ENCODE measurements at places on chromosomes 5 and 9.
A peak's percentile ranks its signal among the peaks of the same experiment; 100 is the strongest.

- no peak for DNase-seq
Measured at GRCh38 chr9:35842020-35842745, 13.2 kb downstream of the TMEM8B start.

GRCh38 chr5:6877986-6878828, 165.0 kb downstream of the TENT4A start:
- no peak for DNase-seq

GRCh38 chr5:134177369-134178095, 782 bp upstream of the SKP1 start:
- no peak for DNase-seq

GRCh38 chr5:167821151-167821550, 470.3 kb upstream of the WWC1 start:
- no peak for DNase-seq

DNA sequence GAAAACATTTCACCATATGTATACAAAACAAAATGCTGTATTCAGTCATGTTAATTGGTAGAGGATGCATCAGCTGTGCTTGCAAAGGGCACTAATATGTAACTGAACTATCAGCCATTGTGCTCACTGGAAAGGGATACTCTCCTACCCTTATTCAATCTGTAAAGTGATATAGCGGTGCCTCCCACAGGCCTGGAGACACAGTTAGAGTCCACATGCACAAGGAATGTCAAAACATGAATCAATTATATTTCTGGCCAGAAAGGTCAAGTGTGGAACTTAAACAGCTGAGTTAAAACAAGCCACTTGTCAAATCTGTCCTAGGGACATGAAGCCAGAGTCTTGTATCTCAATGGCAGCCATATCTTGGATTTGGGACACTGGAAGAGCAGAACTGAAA, 71.2 kb upstream of the IZUMO3 start:
- DNase-seq = no peak

GRCh38 chr5:139415221-139415861, 11.5 kb upstream of the SPATA24 start:
- no peak for DNase-seq

DNA sequence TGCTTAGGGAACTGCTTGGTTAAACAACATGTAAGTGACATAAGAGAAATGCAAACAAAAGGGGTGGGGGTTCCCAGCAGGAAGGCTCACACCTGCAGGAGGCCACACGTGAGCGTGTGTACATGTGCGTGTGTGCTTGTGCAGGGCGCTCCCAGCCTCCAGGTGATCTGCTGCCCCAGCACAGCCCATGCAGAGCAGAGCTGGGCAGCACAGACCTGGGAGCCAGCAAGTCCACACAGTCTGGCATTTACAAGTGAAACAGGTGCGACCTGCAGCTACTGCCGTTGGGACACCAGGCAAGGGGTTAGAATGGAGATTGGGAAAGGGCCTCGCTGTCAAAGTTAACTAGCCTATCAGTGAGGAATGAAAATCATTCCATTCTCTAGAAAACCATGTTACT, 41.8 kb downstream of the GRAMD2B start:
- no peak for DNase-seq

GRCh38 chr9:79812507-79813257, 240.9 kb downstream of the TLE4 start:
- DNase-seq = no peak

DNA sequence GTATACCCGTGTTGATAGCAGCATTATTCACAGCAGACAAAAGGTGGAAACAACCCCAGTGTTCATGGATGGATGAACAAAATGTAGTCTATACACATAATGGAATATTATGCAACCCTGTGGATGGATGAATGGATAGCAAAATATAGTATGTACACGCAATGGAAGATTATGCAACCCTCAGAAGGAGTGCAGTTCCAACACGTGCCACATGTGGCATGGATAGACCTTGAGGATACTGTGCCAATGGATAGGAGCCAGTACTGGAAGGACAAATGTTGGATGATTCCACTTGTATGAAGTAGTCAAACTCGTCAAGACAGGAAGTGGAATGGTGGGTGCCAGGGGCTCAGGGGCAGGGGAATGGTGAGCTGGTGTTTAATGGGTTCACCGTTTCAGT, 44.9 kb downstream of the PLEKHG4B start:
- DNase-seq = peak; percentile 21

DNA sequence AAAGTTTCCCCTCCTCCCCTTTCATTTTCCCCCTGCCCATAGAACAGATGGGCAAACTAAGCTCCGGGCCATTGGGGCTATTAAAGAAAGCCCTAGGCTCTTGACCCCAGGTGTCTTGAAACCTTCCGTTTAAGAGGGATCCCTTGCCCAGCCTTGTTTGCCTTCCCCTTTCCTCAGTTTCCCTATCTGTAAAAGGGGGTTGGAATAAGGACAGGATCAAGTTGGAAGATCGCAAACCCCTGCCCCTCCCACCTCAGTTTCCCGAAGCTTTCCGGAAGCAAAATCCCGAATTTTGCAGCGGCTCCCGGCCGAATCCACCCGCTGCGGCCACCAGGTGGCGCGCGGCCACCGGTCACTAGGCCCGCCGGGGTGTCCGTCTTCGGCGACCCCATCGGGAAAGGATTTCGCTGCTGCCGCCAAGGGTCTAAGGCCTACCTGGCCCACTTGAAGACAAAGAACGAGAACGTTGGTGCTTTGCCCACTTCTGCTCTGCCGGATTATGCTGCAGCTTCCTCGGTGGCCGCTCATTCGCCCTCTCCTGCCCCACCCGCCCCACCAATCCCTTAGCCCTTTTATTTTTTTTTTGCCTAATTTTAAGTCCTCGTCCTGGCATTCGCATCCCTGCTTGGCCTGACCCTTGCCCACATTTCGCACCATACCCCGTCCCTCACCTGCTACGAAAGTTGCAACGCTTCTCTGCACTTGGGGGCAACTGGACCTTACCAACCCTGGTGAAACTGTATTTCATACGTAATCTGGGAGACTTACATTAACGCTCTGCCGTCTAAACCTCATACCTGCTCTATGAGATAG, 962 bp upstream of the NR6A1 start:
- peak; percentile 80 for DNase-seq

GRCh38 chr9:131669269-131670157, 70.4 kb downstream of the RAPGEF1 start:
- no peak for DNase-seq

GRCh38 chr5:71587766-71588532, 809 bp downstream of the MCCC2 start:
- no peak for DNase-seq

- no peak for DNase-seq
Measured at GRCh38 chr5:152551061-152551460, 146.0 kb upstream of the NMUR2 start.

- DNase-seq = no peak
Measured at GRCh38 chr5:96778409-96778808, 29.3 kb downstream of the ERAP1 start.

GRCh38 chr9:4787876-4788275, 4.9 kb upstream of the RCL1 start:
- DNase-seq = no peak

- no peak for DNase-seq
Measured at GRCh38 chr9:70475211-70475610, 60.8 kb upstream of the KLF9 start.

GRCh38 chr5:124972703-124973102, 226.3 kb upstream of the ZNF608 start:
- DNase-seq = no peak

DNA sequence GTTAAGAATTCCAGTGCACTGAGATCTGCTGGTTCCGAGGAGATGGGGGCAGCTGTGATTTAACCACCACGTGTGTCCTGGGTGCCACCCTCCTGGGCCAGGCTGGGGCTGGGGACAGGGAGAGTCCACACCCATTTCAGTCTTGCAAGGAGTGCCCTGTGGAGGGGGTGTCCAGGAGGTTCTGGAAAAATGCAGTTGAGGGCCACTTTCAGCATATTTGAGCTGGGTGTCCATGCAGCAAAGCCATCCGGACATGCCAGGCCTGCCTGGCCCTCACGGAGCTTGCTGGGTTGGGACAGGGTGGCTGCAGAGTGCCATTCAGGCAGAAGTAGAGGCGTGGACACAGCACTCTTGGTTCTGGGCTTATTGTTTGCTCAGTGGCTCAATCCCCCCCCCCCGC, 68.1 kb downstream of the NEK6 start:
- no peak for DNase-seq

DNA sequence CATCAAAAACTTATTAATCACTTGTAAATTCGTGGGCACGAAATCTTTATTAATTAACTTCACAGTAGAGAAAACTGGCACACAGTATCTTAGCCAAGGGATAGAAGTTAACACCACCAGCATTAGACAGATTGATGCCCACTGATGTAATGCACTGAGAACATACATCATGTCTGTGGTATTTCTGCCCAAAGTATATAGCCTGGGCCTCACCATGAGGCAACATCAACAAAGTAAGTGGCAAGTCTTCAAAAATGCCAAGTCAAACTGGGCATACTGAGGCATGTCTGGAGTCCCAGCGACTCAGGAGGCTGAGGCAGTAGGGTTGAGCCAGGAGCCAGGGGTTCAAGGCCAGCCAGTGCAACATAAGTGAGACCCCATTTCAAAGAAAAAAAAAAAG, 79.5 kb downstream of the GLIS3 start:
- DNase-seq = no peak

GRCh38 chr9:36268007-36268427, 9.8 kb upstream of the GNE start:
- no peak for DNase-seq

DNA sequence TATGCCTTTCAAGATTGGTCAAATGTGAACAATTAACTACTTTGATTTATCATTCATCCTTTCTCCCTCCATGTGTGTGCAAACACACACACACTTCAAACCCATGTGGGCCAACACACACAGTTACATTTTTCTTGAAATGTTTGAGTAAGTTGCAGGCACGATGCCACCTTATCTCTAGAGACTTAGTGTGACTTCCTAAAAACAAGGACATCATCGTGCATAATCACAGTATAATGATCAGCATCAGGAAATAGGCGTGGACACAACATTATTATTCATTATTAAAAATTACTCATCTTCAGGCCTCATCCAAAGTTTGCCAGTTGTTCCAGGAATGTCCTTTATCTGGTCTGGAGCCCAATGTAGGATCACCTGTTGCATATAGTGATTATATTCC, 209.5 kb downstream of the GNA14 start:
- no peak for DNase-seq

DNA sequence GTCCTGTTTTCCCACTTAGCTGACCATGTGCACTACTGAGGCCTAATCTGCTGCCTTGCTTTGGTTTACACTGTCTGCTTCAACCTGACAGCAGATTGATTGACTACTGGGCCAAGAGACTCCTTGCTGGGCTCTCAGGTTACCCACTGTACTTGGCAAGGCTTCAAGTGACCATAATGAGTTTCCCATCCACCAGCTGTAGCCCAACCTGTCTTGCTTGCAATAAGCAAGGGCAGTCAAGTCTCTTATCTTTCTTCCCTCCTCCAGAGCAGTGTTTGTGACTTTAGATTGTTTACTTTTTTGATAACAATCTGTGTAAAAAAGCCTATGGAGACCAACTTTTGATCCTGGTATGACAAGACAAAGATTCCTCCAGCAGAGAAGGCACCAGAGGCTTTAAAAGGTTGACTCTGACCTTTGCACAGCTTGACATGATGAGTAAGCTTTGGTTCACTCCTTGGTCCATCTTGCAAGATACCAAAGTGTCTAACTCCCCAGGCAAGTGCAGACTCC, 912.3 kb upstream of the SEMA6A start:
- DNase-seq = no peak

- DNase-seq = no peak
Measured at GRCh38 chr5:14560091-14560595, 21.4 kb upstream of the OTULINL start.

DNA sequence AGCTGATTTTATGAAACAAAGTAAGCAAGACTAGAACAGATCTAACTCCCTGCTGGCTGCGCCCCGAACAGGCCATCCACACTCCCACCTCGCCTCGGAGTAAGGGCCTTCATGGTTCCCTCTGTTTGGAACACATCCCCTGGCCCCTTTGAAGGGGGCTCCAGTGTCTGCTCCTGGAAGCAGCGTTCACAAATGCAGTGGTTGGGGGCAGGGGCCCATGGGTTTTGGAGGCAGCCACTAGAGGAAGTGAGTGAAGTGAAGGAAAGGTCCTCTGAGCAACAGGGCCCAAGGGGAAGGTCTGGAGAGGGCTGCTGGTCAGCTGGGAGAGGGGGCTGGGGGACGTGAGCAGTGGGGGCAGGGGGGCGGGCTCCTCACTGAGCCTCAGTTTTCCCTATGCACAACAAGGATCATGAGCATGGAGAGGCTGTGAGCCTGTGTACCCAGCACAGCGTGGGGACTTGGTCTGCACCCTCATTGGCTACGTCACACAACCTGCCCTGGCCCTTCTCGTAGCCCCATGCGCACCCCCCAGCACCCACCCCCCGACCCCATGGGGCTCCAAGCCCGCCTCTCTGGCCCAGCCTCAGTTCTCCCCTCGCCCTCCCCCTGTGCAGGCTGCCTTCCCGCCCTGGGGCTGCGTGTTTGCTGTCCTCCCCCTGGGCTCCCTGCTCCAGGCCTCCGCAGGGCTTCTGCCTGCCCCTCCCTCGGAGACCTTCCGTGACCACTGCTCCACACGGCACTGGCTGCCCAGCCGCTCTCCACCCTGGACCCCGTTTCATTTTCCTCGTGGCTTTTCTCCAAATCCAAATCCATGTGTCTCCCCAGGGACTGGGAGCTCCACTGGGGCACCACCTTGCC, 39.5 kb downstream of the RASGEF1C start:
- DNase-seq = no peak

DNA sequence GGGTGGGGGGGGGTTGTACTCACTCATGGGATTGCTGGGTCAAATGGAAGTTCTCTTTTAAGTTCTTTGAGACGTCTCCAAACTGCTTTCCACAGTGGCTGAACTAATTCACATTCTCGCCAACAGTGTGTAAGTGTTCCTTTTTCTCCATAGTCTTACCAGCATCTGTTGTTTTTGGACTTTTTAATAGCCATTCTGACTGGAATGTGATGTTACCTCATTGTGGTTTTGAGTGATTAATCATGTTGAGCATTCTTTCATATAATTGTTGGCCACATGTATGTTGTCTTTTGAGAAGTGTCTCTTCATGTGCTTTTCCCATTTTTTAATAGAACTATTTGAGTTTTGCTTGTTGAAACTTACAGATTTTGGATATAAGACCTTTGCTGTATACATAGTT, 94.9 kb upstream of the PLPPR1 start:
- no peak for DNase-seq

- no peak for DNase-seq
Measured at GRCh38 chr9:87070336-87070735, 123.0 kb upstream of the GAS1 start.

- DNase-seq = no peak
Measured at GRCh38 chr5:109971968-109972367, 282.2 kb downstream of the MAN2A1 start.
